Calu3 (cell line): ENCODE measurements at places on chromosomes 13 and 19. TPM values are rescaled to one million over a fixed set of nuclear protein-coding genes. Genes with fewer than 3 reads are reported as not detected.

DNA sequence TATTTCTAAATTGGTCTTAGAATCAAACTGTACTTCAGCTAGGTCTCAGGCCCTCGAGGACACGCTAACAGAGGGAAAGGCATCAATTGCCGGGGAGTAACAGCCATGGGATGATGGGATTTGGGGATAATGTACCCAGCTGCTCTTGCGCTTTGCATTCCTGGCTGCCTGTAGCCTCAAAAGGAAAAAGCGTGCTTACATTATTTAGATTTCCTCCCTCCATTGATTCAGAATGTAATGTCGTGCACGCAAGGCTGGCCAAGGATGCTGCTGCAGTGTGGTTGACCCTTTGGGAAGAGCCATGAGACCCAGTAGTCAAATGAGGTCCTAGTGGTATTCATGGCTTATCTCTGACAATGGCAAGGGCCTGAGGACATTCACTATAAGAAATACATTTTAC is 95.1 kb downstream of the SLC7A1 start:
- no peak for DNase-seq

DNA sequence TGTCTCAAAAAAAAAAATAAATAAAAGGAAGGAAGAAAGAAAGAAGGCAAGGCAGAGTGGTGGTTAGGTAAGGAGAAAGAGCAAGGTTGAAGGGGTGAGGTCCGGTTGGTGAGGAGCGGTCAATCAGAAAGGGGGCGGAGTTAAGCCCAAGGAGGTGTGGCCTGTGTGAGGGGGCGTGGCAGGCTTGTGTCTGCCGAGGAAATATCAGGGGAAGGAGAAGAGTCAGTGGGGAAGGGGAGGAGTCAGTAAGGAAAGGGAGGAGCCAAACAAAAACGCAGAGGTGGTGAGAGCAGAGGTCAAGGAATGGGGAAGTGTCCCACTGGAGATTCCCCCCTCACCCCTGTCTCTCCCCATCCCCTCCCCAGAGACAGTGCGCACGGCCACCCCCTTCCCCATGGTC is 5.9 kb downstream of the CACNG7 start:
- no peak for DNase-seq

Gene NPAS1
- 1.2 and 2.9 TPM in 2 replicates for total RNA-seq

GRCh38 chr13:94318418-94318817 is 161.1 kb downstream of the DCT start:
- DNase-seq = no peak

- DNase-seq = no peak
Observed at GRCh38 chr13:23609874-23610576, 39.8 kb downstream of the TNFRSF19 start.

Gene SIGLEC9
- not detected in 2 replicates for total RNA-seq
